ENCODE measurements at places on chromosomes 4 and X.

DNA sequence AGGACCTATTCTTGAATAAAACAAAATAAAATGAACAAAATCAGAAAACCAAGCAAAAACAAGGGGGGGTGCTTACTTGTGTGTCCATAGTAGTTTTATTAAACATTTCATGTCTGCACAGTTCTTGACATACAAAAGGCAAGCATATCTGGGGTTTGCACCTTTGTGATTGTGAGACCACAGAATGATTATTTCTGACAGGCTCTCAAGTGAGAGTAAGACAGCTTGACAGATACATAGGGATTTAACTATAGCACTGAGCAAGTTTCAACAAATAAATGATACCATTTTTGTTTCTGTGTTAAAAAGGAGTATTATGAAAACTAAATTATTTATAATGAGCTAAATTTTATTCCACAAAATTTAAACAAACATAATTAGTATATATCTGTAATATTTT lies 712.0 kb upstream of the PCDH10 start:
- no peak for DNase-seq

- no peak for DNase-seq
Measured at GRCh38 chr4:1060121-1060520, 48.7 kb downstream of the FGFRL1 start.

- DNase-seq = no peak
Measured at GRCh38 chrX:85065512-85066198, 62.0 kb downstream of the APOOL start.

DNA sequence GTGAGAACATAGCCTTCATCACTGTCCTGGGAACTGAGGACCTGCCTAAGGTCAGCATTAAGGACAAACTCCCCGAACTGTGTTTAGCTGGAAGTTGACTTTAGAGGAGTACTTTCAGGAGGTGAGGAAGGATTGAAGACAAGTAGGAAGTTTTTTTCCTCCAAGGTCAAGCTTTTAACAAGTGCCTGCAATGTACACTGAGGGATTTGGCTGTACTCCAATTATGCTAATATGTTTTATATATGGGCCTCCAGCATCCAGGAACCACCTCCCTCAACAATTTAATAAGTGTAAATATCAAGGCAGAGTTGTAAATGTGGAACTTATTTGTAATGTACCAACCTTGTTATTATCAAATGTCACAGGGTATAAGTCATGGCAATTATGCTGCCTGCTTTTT lies 726.2 kb downstream of the RPA4 start:
- no peak for DNase-seq

DNA sequence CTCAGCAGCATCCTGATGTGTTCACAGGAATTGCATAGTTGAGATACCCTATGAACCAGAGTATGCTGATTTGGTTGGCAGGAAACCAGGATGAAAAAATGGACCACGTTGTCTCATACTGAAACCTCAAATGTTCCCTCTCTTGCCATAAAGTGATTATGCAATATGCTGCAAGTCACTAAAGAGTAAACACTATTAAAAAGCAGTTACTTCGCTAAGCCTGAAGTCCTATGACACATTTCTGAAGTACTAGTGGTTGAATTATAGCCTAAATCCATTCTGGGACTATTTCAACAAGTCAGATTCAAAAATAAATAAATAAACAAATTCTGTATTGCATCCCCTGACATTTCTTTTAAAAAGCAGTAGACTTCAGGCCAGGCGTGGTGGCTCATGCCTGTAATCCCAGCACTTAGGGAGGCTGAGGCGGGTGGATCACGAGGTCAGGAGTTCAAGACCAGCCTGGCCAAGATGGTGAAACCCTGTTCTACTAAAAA lies 106.0 kb upstream of the NAP1L5 start:
- no peak for DNase-seq

DNA sequence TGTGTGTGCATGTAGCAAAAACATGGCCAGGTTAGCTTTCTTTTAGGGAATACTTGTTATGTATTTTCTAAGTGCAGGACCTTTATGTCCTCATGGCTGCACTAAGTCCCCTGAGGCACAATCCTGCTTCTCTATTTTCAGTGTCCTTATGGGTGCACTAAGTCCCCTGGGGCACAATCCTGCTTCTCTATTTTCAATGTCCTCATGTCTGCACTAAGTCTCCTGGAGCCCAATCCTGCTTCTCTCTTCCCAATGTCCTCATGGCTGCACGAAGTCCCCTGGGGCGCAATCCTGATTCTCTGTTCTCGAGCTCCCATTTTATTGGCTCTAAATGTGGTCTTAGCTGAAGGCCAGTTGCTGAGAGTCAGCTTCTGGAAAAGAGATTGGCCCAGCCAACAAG lies 49.7 kb upstream of the GPRIN3 start:
- no peak for DNase-seq

DNA sequence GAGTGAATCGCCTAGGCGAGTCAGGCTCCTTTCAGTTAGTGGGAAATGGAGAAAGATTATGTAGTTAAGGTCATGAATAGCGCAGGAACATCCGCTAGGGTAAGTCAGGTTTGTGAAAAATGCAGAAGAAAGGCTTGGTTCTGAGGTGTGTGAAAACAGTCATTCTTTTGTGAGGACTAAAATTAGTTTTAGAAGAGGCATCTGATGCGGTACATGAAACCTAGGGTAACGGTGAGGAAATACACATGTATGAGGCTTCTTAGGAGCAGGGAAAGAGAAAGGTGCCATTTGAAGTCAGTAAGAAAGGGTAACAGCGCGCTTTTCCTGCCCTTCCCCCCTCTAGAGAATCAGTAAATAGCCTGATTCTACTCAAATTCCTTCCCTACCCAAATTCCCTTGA lies 570 bp upstream of the RNF128 start:
- DNase-seq = no peak

- DNase-seq = peak; percentile 57
Measured at GRCh38 chrX:72094894-72095293, 36.8 kb downstream of the RTL5 start.

GRCh38 chr4:149831656-149832208 lies 16.1 kb upstream of the IQCM start:
- no peak for DNase-seq

- no peak for DNase-seq
Measured at GRCh38 chrX:14832586-14832985, 40.3 kb downstream of the FANCB start.

GRCh38 chr4:2290974-2291704 lies 29.2 kb upstream of the MXD4 start:
- DNase-seq = no peak

DNA sequence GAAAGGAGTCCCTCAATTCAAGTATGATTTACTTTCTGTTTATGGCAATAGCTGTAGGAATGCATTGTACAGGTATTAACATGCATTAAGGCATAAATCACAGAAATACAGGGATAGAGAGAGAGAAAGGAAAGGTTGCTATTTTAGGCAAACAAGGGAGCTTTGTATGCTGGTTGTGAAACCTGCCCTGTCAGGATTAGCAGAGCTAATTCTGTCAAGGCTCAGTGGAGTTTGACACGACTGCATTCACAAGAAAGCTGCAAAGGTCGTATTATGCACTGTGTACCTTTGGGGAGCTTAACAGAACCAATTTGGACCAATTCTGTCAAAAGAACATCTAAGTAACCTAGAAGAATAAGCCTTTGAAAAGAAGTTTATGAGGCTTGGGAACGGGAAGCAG lies 239.3 kb downstream of the GRIA2 start:
- DNase-seq = no peak

- no peak for DNase-seq
Measured at GRCh38 chr4:147829401-147830101, 97.7 kb downstream of the ARHGAP10 start.

DNA sequence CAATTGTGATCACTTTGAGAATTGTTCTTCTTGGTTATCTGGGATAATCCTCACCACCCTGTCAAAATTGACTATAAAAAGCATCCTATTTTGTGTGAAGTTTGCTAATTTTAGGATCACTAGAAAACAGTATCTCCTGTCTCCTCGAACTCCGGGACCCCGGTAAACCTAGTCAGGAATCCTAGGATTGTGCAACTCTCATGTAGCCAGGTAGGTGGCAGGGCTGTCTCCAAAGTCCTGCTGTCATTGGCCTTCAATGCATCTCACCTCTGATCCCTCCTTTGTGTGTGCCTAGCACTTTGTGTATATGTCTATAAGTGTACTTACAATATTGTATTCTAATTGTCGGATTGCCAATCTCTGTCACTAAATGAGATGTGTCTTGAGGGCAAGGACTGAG lies 1564.8 kb downstream of the RPA4 start:
- DNase-seq = no peak

GRCh38 chr4:150573534-150573933 lies 8.4 kb upstream of the MAB21L2 start:
- DNase-seq = no peak

DNA sequence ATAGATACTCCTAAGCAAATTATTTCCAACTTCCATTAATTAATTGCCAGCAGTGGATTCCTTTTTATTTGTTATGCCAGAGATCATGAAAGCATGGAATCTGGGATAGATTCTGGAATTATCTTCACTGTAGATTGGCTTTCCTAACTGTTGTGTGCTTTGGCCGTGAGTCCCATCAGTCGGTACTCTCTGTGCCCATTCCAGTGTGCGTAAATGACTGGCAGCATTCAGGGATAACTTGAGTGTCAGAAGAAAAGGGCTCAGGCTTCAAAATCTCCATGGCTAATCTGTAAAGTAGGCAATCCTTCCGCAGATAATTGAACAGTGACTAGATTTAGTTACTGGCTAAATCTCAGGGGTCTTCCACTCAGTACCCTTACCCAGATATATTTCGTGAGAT lies 76.8 kb upstream of the TMEM164 start:
- DNase-seq = no peak

- no peak for DNase-seq
Measured at GRCh38 chrX:25015486-25016360, at the start of gene ARX. TSS of gene ARX (minus strand) at chrX:25015965. CDS start at chrX:25015737, 228 bp downstream.

DNA sequence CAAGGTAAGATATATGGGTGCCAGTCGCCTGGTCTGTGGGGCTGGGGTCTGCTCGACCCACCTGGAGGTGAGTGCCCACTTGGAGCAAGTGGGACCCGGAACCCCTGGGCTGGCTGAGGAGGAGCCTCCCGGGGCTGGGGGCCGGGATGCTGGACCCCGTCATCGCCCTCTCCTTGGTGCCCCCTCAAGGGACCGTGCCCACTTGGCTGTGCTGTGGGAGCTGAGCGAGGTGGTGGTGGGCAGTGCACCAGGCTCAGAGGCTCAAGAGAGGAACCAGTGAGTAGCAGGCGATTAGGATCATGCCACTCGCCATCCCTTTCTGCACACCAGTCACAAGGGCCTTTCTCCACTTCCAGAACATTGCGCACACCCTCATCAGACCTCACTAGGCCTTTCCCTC lies 203.8 kb upstream of the PSAPL1 start:
- no peak for DNase-seq

DNA sequence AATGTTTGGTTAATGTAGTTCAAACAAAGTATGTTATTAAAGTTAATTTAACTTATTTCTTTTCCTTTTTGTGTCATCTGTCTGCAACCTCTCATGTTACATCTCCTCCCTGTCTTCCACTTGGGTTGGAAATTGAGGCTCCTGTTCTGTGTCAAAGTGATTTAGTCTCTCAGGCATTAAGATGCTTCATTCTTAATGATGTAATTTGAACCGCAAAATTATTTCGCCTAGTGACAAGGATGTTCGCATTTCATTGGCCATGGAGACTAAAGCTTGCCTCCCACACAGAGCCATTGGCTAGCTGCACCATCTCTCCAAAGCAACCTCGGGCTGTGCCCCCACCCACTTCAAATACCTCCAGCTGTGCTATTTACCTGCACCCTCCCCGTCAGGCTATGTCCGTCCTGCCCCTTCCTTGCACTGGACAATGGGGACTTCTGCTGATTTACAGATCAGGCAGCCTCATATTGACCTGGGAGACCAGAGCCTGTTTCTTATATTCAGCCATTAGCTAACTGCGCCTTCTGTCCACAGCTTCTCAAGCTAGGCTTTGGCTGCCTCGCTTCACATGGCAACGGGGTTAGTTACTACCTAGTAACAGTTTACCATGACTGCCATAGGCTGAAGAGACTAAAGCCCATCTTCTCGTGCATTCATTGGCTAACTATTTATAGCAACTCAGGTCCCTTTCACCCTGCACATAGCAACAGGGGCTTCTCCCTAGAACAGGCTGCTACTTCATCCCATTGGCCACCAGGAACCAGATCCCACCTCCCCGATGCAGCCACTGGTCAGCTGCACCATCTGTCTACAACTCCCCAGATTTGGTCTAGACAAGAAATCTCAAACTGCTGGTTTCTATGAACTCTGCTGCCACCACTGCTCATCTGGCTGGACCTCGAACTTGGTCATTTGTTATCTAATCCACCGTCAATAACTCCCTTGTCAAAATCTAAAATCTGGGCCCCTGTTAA lies 8.6 kb upstream of the ZNF157 start:
- DNase-seq = peak; percentile 75

DNA sequence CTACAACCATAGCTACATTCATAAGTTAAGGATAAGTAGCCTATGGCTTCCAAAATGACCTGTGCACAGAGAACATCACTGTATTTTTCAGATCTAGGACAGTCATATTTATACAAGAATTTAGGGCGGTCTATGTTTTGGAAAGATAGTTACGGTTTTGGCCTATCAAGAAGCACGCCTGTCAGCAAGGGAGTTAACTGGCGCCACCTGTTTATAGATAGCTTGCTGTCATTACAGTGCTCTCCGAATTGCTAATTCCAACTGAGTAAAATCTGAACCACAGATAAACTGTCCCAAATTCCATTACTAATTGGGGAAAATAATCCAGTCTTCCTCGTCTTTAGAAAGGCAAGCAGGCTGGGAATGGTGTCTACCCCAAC lies 646 bp downstream of the ABCB7 start:
- no peak for DNase-seq

GRCh38 chrX:53184836-53185235 lies 40.2 kb downstream of the KDM5C start:
- DNase-seq = no peak

DNA sequence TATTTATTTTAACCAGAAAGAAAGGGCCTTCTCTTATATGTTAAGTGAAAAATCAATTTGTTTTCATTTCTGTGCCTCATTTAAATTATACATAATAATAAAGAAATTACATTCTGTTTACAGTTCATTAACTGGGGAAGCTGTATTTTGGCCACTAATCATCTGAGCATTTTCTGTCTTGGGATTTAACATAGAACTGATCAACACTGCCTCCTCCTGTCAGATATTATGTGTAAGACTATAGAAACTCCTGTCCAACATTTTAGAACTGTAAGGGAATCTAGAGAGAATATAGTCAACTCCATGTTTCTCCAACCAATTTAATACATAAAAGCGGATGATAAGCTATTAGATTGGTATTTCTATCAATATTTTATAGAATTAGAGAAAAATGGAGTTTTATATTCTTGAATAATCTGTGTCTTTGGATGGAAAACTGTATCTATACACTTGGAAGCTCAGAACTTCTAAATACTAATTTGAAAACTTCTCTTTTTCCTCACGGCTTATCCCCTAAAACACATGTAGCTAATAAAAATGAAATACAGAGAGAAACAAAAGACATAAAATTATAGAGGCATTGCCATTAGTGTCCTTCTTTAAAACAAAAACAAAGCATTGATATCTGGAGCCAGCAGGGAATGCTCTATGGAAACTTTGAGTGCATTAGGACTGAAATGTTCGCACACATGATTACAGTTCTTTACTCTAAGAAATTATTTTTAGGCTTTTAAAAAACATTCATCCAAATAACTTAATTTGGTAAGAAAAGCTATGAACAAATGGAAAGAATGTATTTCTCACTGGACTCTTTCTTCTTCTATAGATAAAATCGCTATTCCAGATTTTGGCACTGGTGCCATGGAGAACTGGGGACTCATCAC lies 33.1 kb downstream of the ENPEP start:
- DNase-seq = no peak
